Activated T-cell treated with anti-CD3 and anti-CD28 coated beads for 1 hour (primary cell): ENCODE measurements at places on chromosomes 2 and 18.

- DNase-seq: peak; percentile 30
Observed at GRCh38 chr2:127080938-127081755, 25.8 kb downstream of the BIN1 start.

DNA sequence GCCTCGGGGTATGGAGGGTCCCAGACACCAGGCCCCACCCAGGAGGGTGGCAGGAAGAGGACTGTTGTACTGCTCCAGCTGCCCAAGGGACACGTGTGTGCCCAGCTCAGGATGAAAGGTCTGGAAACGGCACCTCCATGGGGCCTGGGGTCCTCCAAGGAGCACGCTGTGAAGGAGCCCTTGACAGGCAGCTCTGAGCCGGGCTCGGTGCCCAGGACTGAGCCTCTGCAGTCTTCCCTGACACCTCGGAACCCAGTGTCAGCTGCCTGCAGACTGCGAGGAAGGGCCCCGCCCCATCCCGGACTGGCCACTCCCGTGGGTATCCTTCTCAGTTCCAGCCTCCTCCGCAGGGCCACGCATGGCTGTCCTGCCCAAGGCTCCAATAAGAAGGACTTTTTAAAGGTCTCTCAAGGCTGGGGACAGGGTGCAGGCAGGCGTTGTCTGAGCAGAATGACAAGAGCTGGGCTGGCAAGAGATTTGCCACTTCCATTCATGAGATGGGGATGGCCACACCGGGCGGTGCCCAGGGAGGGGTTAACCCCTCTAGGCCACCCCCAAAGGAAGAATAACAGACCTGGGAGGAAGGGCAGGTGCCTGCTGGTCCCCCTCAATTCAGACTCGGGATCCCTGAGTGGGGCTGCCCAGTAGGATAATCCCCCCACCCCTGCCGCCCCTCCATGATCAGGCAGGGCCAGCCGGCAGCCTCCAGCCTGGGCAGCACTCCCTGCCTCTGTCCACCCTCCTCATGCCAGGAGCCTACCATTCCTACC is 8.9 kb downstream of the ECEL1 start:
- DNase-seq: no peak

DNA sequence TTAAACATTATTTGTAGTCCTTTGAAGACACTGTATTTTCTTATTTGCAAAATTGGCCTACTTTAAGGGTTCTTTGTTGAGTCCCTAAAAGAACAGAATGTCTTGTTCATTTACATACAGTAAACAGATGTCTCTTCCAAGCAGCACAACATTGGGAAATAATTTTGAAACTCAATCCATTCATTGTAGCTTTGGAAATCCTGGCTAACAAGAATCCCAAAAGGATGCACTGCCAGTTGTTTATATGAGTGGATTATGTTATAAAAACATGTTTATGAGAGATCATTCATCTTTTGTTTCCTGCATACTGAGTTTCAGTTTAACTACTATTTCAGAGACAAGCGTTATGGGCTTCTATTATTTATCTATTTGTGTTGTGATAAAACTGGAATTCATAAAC is 499.3 kb downstream of the PID1 start:
- DNase-seq: no peak

- DNase-seq: no peak
Observed at GRCh38 chr2:234490271-234491091, 6.4 kb downstream of the ARL4C start.

DNA sequence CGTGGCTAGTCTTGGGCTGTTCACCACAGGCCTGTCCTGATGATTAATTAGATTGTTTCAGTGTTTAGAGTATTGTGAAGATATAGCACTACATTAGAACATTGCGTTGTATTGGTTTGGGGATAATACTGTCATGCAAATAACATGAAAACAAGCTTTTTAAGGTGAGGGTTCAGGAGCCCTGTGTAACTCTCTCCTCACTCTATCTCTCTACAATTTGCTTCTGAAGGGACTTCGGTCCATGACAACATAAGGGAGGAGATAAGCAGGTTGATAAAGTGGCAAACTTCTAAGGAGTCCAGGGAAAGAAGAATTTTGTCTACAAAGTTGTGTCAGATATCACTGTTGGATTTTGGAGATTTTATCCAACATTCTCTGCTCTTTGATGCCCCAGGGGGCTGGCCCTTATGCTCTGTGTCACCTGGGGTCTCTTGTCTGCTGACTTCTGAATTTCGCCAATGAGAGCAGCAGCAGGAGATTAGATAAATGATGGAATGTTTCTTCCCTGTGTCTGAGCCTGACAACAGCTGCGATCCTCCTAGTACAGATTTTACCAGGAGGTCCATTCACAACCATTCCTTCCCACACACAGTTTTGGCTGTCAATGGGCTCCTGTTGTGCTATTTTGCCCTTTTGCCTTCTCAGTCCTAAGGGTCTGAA is 3.3 kb downstream of the TNP1 start:
- DNase-seq: no peak

GRCh38 chr2:16375981-16376380 is 289.7 kb downstream of the CYRIA start:
- DNase-seq: no peak

- DNase-seq: no peak
Observed at GRCh38 chr18:8707556-8708300, 2.4 kb downstream of the MTCL1 start.

DNA sequence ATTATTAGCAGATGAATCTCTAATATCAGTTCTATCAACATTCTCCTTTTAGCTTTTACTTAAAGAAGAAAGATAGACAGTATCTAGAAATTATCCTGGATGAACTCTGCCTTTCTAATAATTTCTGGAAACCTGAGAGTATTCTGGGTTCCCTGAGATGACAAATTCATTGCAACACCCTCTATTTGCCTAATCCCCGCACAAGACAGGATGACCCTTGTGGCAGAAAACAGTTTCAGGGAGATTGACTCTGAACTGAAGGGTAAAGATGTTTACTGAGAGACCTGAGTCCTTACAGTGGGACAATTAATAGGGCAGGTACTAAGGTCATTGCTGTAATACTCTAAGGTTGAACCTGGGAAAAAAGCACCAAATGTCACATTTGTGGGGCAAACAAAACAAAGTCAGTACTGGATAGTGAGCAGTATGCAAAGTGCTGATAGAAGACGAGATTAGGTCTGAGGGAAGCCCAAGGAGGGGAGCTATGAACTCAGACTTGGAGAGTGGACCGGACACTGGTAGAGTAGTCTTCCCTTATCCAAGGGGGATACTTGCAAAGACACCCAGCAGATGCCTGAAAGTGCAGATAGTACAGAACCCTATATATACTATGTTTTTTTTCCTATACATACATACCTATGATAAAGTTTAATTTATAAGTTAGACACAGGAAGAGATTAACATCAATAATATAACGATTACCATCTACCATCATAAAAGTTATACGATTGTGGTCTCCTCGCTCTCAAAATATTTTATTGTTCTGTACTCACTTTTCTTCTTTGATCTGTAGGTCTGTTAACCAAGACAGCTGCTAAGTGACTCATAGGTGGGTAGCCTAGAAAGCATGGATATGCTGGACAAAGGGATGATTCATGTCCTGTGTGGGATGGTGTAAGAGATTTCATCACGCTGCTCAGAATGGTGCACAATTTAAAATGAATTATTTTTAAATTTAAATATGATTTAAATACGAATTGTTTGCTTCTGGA is 148.3 kb upstream of the KLHL14 start:
- no peak for DNase-seq

DNA sequence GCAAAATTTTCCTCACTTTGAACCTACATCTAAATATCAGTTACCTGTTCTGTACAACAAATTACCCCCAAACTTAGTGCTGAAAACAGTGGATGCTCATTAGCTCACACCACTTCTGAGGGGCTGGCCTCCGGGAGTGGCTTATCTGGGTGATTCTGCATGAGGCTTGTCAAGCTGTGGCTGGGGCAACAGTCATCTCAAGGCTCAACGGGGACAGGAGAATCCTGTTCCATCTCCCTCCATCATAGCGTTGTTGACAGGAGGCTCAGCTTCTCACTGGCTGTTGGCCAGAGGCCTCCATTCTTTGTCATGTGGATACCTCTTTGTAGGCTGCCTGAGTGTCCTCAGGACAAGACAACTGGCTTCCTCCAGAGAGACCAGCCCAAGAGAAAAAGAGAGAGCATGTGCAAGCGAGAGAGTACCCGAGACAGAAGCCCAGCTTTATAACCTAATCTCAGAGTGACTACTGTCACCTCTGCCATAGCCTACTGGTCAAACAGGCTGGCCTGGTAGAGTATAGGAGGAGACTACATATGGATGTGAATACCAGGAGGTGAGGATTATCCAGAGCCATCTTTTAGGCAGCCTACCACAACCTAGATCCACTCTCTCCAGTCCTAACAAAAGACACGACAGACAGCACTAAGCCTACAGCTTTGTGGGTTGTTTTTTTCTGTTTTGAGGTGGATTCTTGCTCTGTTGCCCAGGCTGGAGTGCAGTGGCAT is 79.1 kb downstream of the AOX1 start:
- no peak for DNase-seq

- DNase-seq: no peak
Observed at GRCh38 chr2:212863185-212863588, 288.2 kb downstream of the IKZF2 start.

- no peak for DNase-seq
Observed at GRCh38 chr18:54878159-54878622, 49.9 kb downstream of the RAB27B start.

DNA sequence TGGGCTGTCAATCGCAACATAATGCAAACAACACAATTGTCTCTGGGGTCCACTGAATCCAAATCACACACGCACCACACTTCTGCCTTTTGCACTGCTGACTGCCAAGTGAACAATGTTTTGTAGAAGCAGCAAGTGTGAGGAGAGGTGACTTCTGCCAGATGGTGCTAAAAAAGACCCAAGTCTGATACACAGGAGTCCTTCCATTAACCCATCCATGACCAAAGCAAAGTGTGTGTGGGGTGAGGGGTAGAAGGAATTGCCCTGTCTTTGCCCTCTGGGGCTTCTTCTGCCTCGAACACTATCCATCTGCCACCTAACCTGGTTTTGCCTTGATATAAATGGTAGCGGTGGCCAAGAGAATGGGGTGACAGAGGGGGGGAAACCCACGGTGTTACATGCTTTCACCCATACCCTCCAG is 50.0 kb downstream of the C2orf42 start:
- no peak for DNase-seq

DNA sequence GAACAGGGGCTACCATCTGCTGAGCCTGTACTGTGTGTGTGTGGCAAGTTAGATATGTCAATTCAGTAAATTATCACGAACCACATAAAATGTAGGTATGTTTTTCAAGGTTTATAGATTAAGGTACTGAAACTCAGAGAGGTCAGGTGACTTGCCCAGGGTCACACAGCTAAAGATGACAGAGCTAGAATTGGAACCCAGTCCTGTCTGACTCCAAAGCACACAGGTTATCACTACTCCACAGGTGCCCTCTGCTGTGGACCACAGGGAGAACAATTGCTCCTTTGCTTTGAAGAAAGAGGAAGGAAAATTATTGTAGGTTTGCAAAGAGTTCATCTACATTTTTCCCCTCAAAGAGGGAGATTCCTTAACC is 229.7 kb upstream of the AGAP1 start:
- DNase-seq: no peak

DNA sequence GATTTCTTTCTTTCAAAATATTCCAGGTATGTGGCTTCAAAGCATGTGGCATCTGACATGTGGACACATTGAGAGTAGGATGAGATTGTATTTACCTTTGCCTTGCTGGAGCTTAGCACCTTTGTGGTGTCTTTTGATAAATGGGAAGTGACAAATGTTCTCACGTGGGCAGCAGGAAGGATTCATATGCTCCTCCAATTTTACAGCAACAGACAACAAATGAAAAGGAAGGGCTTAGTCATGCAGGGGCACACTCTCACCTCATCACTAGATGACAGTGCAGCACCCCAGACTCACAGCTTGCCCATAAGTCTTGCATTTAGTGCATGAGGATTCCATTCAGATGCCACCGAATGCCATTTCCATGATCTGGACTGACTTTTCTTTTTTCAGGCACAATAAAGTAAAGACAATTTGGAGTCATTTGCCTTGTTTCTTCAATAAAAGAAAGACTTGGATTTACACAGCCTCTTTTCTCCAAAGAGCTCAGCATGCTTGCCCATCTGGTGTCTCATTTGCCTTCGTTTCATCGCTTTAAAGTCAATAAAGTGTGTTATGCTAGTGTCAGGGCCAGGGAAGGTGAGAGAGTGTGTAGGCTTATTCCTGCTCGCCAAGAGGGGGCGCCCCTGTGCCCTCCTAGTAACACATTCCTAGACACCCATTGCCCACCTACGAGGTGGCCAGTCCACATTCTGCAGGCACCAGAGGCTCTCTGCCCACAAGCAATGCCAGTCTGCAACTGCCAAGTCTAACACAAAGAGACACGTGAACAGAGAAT is 39.6 kb upstream of the DAPL1 start:
- no peak for DNase-seq

DNA sequence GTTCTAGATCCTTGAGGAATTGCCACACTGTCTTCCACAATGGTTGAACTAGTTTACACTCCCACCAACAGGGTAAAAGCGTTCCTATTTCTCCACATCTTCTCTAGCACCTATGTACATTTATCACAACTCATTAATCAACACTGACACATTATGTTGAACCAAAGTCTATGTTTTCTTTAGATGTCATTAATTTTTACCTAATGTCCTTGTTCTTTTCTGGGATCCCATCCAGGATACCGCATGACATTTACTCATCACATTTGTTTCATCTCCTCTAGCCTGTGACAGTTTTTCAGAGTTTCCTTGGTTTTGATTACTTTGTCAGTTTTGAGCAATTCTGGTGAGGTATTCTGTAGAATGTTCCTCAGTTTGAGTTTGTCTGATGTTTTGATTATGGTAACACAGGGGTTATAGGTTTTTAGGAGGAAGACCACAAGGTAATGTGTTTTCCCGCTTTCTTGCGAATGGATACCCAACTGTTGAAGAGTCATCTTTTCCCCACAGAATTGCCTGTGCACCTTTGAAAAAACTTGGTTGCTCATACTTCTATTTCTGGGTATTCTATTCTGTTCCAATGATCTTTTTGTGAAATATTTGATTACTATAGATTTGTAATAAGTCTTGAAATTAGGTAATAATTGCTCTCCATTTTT is 3.0 kb upstream of the UGT1A9 start:
- no peak for DNase-seq

DNA sequence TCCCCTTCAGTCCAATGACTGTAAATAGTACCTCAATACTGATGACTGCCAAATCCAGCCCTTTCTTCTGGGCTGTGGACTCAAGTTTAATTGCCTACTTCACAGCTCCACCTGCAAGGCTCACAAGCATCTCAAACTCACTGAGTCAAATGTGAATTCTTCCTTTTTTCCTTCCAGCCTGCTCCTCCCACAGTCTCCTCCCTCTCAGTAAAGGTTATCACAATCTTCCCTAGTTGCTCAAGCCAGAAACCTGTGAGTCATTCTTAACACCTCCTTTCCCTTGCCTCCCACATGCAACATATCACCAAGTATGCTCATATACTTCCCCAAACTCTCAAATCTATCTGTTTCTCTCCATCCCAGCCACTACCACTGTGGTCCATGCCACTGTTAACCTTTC is 3.7 kb upstream of the MFSD6 start:
- no peak for DNase-seq
